ENCODE measurements at places on chromosomes 7 and 10. TPM values are rescaled to one million over a fixed set of nuclear protein-coding genes. Genes with fewer than 3 reads are reported as not detected.

Gene DNAH11
- total RNA-seq = not detected

Gene AKR1C8
- total RNA-seq = 3.2 TPM

DNA sequence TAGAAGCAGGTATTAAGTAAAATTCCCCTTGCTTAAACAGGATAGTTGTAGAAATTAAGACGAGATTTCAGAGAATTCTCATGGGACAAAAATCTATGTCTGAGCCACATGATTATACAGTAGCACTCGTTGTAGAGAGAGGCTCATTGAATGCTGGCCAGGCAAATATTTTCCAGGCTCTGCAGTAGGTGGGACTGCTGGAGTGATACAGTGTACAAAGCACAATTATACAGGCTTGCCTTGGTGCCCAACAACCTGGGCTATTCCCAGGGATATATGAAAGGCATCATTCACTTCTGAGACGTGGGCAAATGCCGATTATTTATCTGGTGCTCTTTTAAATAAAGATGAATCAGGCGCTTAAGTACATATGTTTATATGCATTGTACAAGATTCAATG is 380.6 kb downstream of the PHTF2 start:
- no peak overlapping the region for H3K27ac ChIP-seq
- DNase-seq = no peak
- H3K4me3 ChIP-seq = no peak overlapping the region
- H3K36me3 ChIP-seq = no peaks in the 10 kb centered on the region
- peaks cover 2% of the 10 kb centered on the region for H3K27me3 ChIP-seq

DNA sequence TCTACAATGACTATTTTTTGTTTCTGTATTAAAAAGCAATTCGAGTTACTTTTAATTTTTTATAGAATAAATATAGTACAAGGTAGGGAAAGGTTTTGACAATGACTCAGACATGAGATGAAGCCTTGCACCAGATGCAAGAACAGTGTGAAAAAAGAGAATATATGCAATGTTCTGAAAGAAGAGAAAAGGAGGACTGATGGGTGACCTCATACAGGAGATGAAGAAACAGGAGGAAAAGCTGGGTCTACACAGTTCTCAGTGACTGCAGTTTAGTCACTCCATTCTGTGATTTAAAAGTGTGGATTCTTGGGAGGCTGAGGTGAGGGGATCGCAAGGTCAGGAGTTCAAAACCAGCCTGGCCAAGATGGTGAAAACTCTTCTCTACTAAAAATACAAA is 38.3 kb upstream of the YAE1 start:
- no peaks in the 10 kb centered on the region for H3K4me1 ChIP-seq
- H3K36me3 ChIP-seq = no peaks in the 10 kb centered on the region
- H3K27me3 ChIP-seq = peaks cover 6% of the 10 kb centered on the region
- no peak for DNase-seq
- no peak overlapping the region for H3K27ac ChIP-seq

Gene LRRTM3
- total RNA-seq = not detected

Gene ARHGEF35
- 3.5 TPM for total RNA-seq

Gene PRLHR
- not detected for total RNA-seq

DNA sequence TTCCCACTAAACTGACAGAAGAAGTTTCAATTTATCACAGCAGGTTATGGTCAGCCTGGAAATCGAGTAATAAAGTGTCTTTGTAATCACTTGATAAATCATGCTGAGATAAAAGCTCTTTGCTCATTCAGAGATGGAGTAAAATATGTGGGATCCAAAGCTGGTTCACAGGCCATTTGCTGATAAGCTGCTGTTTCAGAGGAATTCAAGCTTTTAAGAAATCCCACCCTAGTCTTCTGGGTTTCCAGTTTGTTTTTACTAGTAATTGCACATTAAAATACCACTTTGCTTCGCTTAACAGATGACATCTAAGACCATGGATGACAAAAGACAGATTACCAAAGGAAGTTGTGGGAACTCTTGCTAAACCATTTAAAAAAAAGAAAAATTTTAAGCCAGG is 37.4 kb upstream of the CDK6 start:
- DNase-seq = no peak
- no peaks in the 10 kb centered on the region for H3K27me3 ChIP-seq
- no peaks in the 10 kb centered on the region for H3K36me3 ChIP-seq
- no peak overlapping the region for H3K4me3 ChIP-seq
- no peak overlapping the region for H3K27ac ChIP-seq

DNA sequence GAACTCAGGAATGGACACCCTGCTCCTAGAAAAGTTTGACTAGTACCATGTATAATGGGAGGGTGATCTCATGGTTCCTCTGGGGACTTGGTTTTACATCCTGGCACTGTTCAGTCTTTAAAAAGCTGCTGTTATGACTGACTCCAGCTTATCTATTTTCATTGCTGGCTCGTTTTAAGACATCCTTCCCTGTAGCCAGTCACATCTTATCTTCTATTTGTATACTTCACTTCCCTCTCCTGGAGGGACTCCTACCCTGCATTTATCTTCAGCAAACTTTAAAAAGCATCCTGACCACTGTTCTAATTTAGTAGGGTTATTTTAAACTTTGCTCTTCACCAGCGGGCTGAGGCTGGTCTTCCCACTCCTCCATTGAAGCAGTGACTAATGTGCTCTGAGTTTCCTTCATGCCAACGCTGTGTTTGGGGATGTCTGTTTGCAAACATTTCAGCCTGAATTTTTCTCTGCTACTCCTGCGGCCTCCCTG is 72.9 kb upstream of the ARMC3 start:
- H3K36me3 ChIP-seq = no peaks in the 10 kb centered on the region
- H3K27ac ChIP-seq = no peak overlapping the region
- H3K4me1 ChIP-seq = no peaks in the 10 kb centered on the region

Gene ARMC3
- 1.4 TPM for total RNA-seq

DNA sequence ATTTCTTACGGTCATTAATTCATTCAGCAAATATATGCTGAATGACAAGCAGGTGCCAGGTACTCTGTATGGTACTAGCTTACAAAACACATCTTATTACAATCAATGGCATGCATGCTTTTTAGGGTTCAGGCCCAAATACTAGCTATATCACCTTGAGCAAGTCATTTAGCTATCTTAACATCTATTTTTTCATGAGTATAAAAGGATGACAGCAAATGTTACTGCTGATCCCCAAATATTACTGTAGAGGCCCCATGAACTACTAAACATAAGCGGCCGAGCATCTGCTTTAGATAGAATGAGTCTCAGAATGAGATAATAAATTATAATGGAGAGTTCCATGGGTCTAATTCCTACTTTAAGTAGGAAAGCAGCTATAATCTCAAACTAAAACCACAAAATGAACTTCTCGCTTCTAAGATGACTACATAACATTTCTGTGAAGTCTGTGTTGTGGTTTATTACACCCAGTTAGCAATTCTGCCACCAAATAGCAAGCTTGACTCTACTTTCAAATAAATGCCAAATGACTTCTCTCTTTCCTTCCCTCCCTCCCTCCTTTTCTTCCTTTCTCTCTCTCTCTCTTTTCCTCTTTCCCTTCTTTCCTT is 113.7 kb upstream of the LRRN3 start:
- H3K27me3 ChIP-seq = no peaks in the 10 kb centered on the region
- H3K27ac ChIP-seq = no peak overlapping the region
- no peaks in the 10 kb centered on the region for H3K36me3 ChIP-seq
- H3K4me1 ChIP-seq = peaks cover 8% of the 10 kb centered on the region

DNA sequence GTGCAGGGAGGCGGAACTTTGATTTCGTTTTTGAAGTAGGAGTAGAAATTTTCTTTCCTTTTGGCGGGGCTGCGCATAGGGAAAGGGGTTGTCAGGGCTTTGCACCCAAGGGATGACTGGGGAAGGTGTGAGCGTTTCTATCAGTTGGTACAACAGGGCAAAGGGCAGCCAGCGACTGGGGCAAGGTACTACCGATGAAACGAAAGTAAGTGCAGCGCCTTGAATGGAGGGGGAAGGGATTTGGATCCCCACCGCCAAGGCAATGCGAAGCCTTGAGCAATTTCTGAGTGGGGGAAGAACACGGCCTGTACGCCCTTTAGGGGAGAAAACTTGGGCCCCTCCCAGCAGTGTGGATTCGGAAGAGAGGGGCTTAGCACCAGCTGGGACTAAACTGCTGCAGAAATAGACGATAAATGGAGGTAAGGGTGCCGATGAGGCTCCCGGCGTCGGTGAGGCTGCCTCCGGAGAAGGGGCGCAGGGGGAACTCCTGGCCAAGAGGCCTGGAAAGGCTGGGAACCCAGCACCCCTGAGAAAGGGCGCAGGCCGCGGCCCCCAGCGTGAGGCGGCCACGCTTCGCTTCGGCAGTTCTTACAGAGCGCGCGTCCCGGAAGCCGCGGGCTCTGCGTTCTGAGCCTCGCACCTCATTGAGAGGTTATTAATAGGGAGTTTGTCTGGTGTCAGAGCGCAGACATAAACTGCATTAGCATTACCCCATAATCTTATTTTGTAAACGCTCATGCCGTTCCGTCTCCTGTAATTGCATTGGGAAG is 10.0 kb upstream of the TLX1 start:
- H3K4me1 ChIP-seq = peaks cover 31% of the 10 kb centered on the region
- peak; percentile 73 for DNase-seq
- peaks cover 27% of the 10 kb centered on the region for H3K27me3 ChIP-seq

DNA sequence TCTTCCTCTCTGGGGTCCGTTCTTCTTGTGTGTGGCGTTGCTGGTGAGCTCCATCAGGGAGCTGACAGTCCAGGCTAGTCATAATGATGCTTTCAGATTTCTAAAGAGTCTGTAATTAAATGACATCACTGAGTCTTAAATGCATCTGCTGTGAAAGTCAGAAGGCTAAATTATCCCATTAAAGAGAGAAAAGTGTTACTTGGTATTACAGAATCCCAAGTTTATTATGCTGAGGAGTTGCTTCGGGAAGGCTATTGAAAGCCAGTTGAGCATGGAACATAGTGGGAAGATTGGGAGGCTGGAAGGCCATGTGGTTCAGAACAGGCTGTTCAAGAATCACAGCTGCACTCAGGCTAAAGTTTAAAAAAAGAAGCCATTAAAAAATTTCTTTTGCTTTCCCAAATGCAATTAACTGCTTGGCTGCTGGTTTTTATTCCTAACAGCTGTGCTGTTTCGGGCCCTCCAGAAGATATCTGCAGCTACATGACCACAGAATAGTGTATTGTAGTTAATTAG is 342.6 kb upstream of the LRGUK start:
- H3K27me3 ChIP-seq = no peaks in the 10 kb centered on the region
- H3K27ac ChIP-seq = no peak overlapping the region
- DNase-seq = no peak
- no peak overlapping the region for H3K4me3 ChIP-seq

All from CD4-positive, CD25-positive, alpha-beta regulatory T cell (primary cell).